ENCODE measurements at places on chromosomes 4 and X.

DNA sequence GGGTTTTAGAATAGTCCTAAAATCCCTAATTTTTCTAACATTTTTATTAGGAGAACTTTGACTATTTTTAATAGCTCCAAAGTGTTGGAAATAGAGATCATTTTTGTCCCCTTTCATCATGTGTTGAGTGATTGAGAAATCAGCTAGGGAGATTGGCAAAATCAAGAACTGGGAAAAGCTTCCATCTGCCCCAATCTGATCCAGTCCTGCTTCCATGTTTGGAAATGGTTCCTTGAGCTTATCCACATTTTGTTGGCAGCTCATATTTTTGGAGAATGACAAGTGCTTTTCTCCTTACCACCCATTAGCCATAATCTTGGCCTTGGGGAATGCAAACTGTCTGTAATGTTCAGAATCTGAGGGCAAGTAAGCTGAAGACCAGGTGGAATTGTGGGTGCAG, 73.9 kb downstream of the SYNPO2 start:
- no peak for DNase-seq

DNA sequence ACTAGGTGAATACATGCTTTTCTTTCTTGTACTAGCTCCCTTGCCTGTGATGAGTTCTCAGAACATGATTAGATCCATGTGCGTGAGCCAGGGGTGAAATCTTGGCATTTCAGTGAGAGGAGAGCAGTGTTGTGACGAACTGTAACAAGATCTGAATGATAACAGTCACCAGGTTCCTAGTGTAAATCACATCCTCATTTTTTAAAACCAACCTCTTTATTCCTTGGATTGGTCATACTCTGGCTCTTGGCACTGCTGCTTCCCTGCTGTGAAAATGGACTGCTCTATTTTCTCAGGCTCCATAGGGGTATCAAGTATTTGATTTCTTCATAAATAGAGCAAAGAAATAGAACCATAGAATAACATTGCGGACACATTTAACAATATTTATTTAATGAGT, 206.3 kb downstream of the SLC4A4 start:
- DNase-seq = peak; percentile 64

DNA sequence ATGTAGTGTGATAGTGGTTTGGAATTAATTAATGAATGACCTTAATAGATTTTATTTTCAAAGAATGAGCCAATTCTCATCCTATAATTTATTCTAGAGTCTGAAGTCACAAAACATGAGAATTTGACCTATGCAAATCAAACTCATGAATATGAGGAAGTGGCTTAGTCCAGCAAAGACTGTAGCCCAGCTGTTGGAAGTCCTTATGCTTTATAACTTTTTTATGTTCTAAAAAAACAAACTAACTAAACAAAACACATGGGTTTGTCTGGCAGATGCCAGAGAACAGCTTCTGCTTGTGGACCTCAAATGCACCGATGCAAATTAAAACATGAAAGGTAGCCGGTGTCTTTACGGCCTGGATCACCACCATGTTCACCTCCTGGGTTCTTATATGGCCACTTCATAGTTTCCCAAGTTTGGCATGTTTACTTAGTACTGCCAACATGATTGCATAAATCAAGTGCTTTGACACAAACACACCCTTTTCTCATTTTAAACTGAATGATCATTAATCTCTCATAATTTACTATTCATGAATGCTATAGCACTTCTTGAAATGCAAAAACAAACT, 277.4 kb downstream of the PAPSS1 start:
- DNase-seq = no peak

- no peak for DNase-seq
These were observed 202.7 kb downstream of the OR13H1 start for GRCh38 chrX:131746491-131746968.

- DNase-seq = no peak
These were observed 1502.1 kb upstream of the ADGRL3 start for GRCh38 chr4:59698041-59698440.

All from HFFc6 (cell line).